ENCODE measurements at places on chromosomes 5 and 9. TPM values are rescaled to one million over a fixed set of nuclear protein-coding genes. Genes with fewer than 3 reads are reported as not detected.

GRCh38 chr5:68883436-68883835 is 210.4 kb upstream of the SLC30A5 start:
- no peak for DNase-seq

- no peak for DNase-seq
Measured at GRCh38 chr9:100499460-100499859, 26.5 kb downstream of the TMEFF1 start.

CAMLG gene
- 17.1 TPM for total RNA-seq

SCGB3A1 gene
- not detected for total RNA-seq

DNA sequence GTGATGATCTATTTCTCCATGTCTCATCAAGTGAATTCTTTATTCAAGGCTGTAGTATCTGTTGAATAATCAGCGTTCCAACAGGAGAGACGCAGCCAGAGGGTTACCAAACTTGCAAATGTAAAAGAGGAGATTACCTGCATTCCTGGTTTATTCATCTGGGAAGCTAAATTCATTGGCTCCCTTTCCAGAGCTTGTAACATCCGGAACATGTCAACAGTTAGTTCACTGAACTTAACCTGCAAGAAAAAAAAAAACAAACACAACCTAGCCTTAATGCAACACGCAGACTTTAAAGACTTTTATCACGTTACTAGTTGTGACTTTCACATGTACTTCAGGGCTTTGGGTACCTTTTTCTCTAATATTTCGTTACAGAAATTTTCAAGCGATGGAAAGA is 62.4 kb upstream of the GOLGA1 start:
- DNase-seq: no peak

DNA sequence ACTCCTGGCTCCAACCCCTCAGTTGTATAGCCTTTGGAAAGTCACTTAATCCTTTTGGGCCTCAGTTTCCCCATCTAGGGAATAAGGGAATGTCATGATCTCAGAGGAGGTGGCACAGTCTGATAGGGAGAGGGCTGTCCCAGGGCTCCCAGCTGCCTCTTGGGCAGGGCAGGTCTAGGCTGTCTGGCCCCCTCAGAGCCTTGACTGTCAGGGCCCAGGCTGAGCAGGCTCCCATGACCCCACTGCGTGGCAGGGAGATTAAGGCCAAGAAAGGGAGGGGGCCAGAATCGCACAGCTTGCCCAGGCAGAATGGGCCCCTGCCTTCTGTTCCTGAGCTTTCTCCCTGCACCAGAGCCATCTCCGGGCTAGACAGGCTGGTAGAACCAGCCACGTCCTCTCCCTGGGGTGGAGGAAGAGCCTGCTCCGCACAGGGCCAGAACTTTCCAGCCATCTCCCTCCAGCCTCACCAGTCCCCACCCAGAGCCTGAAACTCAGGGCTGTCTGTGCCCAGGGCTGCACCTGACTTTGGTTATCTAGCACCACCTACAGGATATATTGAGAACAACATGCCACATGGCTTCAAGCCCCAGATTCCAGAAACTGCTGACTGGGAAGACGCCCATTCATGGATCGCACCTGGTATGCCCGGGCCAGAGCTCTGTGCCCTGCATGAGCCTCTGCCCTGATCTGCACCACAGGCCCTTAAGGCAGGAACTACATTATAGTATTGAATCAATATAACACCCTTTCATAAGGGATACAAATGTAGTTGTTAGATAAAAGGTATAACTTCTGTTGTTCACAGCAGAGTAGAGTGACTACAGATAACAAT is 32.1 kb downstream of the NAIF1 start:
- peak; percentile 65 for DNase-seq

NR2F1-AS1 gene
- total RNA-seq: 0.22 TPM

DNA sequence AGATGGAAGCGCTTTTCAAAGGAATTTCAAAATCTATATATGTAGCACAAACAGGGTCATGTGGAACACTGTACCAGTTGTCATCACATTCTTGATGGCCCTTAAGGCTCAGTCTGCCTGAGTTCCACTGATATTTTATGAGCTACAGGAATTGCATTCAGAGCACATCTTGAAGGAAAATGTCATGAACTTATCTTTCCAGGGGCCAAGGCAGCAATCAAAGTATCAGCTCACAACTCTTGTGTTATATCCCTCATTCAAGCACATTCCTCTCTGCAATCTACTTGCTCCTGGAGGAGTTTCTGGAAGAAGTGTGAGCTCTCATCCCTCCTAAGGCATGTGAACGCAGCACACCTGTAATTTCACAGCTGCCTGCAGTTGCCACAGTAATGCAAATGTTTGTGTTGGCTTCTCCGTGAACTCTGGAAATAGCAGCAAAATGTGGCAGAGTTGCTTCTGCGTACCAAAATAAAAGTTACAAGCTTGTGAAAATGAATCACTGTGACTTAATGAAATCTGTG is 89.7 kb upstream of the EQTN start:
- no peak for DNase-seq

SLC6A18 gene
- not detected for total RNA-seq

DNA sequence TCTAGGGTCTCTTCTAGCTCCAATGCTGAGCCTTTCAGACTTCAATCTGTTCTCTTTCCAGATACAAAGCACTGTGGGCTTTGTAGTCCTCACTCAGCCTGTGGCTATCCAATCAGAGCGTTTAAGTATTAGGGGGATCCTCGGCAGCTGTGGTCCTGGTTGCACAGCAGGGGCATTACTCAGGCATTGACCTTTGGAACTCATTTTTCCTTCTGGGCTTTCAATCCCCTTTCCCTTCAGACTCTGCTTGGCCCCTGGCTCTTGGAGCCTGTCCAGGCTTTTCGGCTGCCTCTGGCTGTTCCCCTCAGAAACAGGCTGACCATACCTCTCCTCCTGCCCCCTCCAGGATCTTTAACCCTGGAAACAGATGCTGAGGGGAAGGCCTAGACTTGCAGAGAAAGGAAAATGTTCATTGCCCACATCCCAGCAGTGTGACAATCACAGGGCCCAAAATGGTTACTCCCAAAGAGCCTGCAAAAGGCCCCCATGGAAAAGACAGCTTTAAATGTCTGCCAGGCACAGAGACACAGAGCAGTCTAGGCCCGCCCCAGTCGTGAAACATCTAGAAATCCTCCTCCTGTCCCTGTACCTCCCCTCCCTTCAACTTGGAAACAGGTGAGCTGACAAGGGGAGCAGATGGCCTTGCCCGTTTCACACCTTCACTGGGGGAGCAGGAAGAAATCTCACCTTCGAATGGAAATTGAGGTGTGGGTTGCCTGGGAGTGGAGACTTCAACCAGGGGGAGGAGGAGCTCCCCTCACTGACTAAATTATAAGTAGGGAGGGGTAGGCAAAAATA is 13.7 kb downstream of the C1QTNF2 start:
- no peak for DNase-seq

DNA sequence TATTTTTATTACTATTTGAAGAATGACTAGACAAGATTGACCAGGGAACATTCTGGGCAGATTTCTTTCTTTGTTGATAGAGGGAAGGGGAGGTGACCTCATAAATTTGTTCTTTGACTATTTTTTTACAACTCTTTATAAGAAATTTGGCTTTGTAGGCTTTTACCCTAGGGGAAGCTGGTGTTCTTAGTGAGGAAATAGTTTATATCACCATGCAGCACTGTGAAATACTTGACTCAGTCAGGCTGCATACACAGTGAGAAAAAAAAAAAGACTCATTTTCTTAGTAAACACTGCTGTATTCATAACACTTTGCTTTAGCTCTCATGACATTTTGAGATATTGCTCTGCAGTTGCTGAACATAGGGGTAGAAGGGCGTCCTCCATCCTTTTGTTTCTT is 336.6 kb upstream of the PIK3R1 start:
- DNase-seq: no peak

GRCh38 chr9:4024281-4024777 is 275.5 kb downstream of the GLIS3 start:
- DNase-seq: no peak

ETF1 gene
- total RNA-seq: 80.9 TPM

DNA sequence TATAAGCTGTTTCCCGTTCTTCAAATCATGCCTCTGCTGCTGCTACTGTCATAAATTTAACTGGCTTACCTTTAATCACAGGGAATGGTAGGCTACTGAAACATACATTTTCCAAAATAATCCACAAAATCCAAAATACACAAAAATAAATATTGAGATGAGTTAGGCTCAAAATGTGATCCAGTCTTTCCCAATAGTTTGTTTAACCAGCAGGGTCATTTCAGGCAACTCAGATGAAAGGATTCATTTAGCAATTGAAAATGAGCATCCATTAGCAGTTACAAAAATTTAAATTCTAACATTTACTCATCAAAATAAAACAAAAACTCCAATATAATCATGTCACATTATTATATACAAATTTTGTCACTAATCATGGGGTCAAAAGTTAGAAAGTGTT is 1015.6 kb upstream of the DMAC1 start:
- no peak for DNase-seq

TAS2R1 gene
- not detected for total RNA-seq

DNA sequence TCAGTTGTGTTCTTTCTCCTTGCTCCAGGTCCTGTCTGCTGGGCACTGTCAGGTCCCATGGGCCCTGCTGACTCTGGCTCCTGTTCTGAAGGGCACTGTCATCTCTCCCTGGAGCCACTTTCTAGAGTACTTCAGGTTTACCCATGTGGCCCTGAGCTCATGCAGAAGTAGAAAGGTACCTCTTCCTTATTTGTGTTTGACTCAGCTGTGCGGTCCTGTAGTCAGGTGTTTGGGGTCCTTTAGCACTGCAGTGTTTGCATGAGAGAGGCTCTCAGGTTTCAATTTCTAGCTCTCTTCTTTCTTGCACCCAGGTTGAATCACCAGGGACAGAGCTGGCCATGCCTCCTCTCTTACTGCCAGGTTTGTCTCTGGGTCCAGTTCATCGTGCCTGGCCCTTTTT is 71.5 kb downstream of the HSPA4 start:
- no peak for DNase-seq

DNA sequence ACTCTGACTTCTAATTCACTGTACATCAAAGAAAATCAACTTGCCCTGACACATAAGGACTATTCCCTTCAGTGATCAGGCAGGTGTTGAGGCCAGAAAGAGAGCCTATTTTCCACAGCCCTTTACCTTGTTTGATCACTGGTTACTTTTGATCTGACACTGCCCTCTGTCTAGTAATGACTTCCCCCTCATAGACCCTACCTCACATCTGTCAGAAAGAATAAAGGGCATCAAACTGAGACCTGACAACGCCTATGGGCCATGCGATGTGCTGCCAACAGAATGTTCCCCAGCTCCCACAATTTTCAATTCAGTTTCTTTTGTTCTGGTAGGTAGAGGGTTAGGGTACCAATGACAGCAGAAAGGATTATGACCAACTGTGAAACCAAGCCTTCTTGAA is 47.7 kb downstream of the FBXL17 start:
- no peak for DNase-seq

GRCh38 chr5:64000096-64000495 is 37.9 kb upstream of the HTR1A start:
- no peak for DNase-seq

PCDHGA9 gene
- total RNA-seq: 4.3 TPM

DNA sequence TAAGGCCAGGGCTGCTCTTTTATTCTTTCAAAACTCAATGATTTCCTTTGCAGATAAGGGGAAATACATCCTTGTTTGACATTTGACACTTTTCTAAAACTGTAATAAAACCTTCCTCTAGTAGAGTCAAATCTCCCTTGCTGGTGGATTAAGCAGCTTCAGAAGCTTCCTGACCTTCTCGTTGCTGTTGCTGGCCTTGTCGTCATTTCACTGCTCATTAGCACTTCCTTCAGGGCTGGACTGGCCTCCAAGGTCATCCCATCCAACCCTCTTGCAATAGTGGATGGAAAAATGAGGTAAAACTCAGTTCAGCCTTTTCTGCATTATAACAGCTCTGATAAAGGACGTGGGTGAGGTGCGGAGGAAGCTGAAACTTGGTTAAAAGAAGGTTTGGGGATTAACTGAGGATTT is 1.1 kb upstream of the ADAMTSL1 start:
- no peak for DNase-seq

LYSMD3 gene
- total RNA-seq: 18.0 TPM

GRCh38 chr5:58987193-58987592 is 404.3 kb downstream of the RAB3C start:
- no peak for DNase-seq

DNA sequence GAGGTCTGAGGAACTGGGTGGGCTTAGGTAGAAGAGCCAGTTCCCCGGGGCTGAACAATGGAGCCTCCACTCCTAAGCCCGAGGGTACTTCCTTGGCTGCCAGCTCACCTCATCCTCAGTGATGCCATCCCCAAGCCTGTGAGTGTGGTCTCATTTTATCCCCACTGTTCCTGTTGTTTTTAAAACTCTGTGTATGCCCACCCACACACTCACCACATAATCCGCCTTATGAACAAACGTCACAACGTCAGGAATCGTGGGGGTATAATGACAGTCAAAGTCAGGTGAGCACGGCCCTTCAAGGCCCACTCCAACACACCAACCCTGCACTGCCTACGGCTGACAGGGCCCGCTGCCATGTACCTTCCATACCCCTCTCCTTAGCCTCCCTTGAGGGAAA is 61.1 kb downstream of the PTCH1 start:
- DNase-seq: no peak

SPARC gene
- 435 TPM for total RNA-seq

GRIN3A gene
- total RNA-seq: 0.81 TPM
